IMR-90 (cell line): ENCODE measurements at places on chromosomes 7 and 10. TPM values are rescaled to one million over a fixed set of nuclear protein-coding genes. Genes with fewer than 3 reads are reported as not detected.

DNA sequence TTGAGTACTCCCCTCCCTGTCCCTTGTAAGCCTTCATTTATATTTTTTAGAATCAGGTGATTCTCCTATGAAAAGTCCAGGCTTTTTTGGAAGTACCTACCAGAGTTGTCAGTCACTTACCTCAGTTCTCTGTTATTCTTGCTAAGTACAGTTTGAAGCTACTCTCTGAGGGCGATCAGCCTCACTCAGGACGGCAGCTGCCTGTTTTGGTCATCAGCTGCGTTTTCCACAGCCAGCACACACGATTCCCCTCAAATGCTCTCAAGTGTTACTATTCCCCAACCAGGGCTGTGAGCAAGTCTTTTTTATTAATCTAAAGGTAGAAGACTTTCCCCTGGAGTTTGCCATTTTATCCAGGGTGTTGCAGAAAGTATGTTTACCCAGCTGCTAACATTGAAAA lies 328.6 kb downstream of the SUGCT start:
- DNase-seq = no peak

- DNase-seq = no peak
These were observed 35.8 kb downstream of the ADAM12 start for GRCh38 chr10:126352453-126352852.

DNA sequence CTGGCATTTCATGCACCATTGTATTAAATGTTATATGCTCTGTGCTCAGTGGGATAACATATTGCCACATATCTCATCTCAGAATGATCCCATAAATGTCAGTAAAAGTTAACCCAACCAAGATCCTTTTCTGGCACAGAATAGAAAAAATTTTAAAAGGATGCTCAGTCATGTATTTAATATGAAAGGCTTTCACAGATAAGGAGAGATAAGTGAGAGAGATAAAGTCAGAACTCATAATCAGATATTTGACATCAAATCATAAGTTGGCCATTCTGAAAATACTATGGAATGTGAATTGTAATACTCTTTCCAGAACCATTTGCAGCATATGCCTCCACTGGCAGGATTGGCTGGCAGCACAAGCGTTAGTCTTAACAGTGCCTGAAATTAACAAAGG lies 38.5 kb downstream of the PLEKHA8 start:
- no peak for DNase-seq

DNA sequence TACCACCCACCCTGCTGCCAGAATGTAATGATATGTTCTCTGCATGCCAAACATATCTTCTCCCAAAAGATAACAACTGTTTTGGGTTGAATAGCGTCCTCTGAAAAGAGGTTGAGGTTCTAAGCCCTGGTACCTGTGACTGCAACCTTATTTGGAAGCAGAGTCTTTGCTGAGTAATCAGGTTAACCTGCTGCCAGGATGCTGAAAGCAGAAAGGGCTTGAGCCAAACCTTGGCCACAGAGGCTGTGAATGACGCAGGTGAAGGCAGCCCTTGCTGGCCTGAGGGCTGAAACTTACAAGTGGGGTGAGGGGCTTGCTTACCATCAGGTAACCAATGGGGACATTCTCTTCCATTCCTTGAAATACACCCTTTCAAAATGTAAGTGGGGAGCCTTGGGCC lies 151.8 kb upstream of the RHEB start:
- no peak for DNase-seq

DNA sequence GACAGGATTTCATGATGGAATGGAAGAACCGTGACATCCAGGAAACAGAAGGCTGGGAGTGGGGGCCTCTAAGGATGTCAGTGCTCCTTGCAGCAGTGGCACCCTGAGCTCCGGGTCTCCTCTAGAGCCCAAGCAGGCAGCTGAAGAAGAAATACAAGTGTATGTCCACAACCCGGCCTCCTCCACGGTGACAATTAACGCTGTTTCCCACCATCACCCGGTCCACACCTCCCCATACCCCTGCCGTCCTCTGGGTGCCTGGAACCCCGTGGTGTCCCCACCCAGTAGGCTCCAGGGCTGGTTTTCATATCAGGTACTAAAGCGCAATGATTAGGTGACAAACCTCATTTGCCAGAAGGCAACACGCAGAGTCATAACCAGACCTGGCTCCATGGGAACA lies 30.3 kb downstream of the GRID1 start:
- DNase-seq = no peak

GRCh38 chr10:83990126-83990525 lies 149.2 kb upstream of the GHITM start:
- no peak for DNase-seq

DNA sequence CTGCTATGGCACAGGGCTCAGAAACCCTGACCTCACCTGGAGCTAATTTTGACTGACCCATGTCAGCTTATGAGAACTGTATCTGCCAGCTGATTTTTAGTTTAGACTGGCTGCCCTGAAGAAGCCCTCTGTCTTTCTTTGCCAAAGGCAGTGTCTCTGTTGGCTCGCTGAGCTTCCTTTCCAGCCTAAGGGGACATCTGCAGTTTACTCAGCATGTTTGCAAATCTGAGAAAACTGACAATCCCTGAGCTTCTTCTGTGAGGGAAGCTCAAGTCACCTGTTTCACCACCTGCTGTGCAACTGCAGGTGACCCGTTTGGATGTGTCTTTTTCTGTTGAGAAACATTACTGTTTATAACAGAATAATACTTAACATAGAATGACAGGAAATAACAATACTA lies 46.0 kb downstream of the PRKAR2B start:
- DNase-seq = no peak

DNA sequence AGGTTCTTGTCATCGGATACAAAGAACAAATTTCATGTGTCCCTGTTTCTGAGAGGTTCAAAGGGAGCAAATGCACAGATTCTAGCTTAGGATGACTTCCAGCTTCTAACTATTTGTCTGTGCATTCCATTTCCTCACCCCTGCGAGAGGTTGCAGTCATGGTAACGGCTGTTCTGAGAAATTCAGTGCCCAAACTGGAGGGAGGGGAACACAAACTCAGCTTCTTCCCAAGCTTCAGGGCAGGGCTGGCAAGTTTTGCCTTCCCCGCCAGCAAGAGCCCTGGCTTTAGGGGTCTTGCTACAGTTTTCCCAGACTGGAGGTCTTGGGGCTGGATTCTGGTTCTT lies 11.1 kb downstream of the FAS start:
- peak; percentile 31 for DNase-seq

GRCh38 chr7:121410829-121411596 lies 14.9 kb upstream of the FAM3C start:
- no peak for DNase-seq

GRCh38 chr7:98864731-98865453 lies 4.9 kb downstream of the TMEM130 start:
- DNase-seq = no peak

DNA sequence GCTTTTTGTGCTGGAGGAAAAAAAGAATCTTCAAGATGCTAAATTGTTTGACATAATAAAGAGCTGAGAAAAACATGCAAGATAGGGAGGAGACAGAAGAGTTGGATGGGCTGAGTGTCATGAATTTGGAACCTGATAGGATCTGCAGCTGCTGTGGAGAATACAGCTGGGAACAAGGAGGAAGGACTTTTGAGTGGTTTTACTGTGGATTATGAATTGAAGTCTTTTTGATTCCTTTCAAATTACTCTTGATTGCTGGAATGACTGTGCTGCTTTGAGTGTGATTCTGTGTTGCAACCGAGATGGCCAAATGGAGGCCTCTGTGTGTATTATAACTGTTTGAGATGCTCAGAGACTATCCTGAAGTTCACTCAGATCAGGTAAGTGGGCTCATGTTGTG lies 4.0 kb downstream of the EFCAB10 start:
- DNase-seq = no peak

DNA sequence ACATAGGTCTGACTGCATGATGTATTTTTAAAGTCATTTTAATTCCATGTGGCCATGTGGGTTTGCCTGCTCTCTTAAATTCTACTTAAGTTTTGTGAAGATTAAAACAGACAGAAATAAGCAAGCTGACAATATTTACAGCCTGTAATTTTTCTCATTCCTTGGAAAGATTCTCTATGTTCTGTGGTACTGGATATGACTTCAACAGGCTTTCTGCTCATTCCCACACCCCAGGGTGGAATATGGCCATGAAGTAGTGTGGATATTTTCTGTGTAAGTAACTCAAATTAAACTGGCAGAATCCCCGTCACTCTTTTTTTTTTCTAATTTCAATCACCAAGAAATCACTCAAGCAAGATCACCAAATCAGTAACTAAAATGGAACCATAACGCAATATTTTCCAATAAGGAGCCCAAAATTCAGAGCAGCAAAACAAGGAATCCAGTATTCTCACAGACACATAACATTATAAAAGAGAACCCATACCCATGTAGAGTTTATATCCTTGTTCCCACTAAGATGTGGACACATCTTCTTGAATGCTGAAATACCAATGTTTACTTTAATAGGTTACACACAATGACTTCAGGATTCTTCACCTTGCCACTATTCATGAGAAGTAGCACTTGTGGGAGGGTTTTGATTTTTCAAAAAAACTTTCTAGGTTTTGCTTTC lies 5.7 kb downstream of the HOXA5 start:
- peak; percentile 73 for DNase-seq

GRCh38 chr10:55283031-55283430 lies 482.0 kb upstream of the PCDH15 start:
- no peak for DNase-seq

DNA sequence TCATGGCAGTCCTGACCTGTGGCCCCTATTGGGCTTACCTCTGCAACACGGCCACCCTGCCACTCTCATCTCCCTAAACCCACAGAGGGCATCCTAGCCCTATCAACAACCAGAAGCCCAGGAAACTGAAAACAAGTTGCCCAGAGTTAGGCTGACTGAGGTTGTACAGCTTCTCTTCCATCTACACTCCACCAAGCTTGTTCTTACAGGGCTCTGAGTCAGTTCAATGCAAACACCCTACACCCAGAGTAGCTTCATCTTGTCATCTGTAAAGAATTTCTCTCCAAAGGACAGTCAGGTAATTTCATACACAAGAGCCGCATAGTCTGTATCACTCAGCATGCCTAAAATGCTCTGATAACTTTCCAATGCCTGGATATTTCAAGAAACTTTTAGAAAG lies 175.4 kb downstream of the ARID5B start:
- DNase-seq = peak; percentile 91

DNA sequence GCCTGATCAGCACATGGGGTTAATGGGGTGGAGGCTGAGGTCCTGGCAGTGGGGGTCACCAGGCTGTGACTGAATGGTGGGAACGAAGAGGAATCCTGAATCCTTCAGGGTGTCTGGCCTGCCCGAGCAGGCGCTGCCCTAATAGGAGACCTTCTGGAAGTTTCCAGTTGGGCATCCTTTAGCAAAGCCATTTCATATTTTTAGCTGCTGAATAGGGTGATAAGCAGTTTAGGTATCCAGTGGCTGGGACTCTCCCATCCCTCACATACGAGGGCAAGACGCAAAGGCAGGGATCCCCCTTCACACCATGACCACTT lies 159.3 kb downstream of the SH3PXD2A start:
- no peak for DNase-seq

GRCh38 chr10:78980815-78981214 lies 88.0 kb upstream of the ZMIZ1 start:
- DNase-seq = no peak

DNA sequence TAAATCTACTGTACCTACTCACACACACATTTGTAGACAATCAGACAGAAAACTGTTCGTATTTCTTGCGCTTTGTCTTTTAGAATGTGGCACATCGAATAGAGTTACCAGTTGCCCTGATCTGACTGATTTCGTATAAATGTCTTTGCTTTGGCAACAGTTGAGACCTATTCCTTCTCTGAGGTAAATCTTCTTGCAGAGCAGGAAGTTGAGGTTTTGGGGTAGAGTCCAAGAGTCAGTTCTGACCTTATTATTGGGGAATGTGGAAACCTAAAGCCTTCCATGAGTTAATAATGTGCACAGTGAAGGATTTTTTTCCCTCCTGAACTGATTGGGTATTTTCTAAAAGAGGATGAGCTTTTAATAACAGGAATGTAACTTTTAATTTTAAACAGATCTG lies 135.3 kb downstream of the KIAA1217 start:
- DNase-seq = peak; percentile 98

DNA sequence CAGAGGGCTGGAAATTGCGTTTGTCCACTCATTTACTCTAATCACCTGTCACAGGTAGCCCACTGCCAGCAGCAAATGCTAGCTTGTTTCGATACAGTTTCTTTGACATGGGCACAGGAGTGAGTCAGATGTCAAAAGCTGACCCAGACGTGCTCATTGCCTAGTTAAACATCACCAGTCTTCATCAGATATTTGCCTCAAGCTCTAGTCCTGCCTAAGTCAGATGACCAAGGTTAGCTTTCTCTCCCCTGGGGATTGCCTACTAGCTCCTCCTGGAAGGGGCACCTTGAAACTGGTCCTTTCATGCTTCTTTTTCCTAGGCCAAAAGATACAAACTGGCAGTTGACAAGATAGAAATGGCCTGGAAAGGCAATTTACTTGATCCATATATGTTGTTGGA lies 35.2 kb downstream of the GPAM start:
- DNase-seq = no peak

- peak; percentile 65 for DNase-seq
These were observed 655.0 kb downstream of the SDK1 start for GRCh38 chr7:3955751-3956696.

DNA sequence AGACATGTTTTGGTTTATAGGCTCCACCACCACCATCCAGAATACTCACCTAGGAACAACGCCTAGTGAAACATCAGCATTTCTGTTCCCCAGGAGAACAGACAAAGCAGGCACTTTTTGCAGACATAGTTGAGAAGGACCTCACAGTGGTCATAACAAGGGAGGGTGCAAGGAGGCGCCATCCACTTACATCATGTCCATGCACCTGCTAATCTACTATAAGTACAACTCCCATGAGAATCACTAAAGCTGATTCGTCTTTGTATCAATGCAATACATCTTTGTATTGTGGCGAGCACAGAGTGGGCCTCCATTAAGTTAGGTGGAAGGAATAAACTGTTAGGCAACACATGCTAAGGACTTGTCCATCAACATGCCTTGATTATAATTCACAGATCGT lies 207.1 kb downstream of the KCNMA1 start:
- no peak for DNase-seq

DNA sequence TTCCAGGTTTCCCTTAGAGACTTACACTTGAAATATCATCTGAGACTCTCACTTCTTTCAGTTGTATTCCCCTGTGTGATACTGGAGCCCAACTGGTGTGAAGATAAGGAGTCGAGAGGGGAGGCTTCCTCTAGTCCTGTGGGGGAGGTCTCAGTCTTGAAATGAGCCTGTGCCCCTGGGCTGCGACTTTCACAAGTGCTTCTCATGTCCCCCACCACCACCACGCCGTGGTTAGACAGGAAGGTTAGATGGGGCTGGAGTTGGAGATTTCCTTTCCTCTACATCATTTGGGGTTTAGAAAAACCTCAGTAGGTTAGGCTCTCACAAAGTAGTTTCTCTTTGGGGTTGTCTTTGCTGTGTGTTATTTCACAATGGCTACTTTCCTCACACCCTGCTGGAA lies 25.6 kb upstream of the MKX start:
- no peak for DNase-seq

Gene OR13A1
- not detected in 2 replicates for total RNA-seq

Gene NRCAM
- total RNA-seq = 0.83 and 1.1 TPM in 2 replicates

Gene STEAP1B
- 13.8 and 21.1 TPM in 2 replicates for total RNA-seq

Gene KCNIP2
- under 0.01 TPM in 1 of 2 replicates, not detected in the other for total RNA-seq

Gene PLCE1
- total RNA-seq = 3.9 and 4.5 TPM in 2 replicates

Gene TRIM50
- not detected in 2 replicates for total RNA-seq

Gene NEUROD6
- total RNA-seq = not detected in 2 replicates

Gene VPS37D
- 2.3 and 2.8 TPM in 2 replicates for total RNA-seq

Gene NDUFB2
- total RNA-seq = 81.7 and 136 TPM in 2 replicates

Gene KCND2
- under 0.01 TPM in 2 replicates for total RNA-seq

Gene AKR1C2
- total RNA-seq = 0.28 and 0.36 TPM in 2 replicates

Gene CC2D2B
- total RNA-seq = not detected in 2 replicates
